Lower leg skin (tissue), 4 donors: ENCODE measurements at places on chromosomes 7 and 10. TPM values are rescaled to one million over a fixed set of nuclear protein-coding genes. Genes with fewer than 3 reads are reported as not detected.

GRCh38 chr7:21651697-21652096 is 108.9 kb downstream of the DNAH11 start:
- no peak for DNase-seq

DNA sequence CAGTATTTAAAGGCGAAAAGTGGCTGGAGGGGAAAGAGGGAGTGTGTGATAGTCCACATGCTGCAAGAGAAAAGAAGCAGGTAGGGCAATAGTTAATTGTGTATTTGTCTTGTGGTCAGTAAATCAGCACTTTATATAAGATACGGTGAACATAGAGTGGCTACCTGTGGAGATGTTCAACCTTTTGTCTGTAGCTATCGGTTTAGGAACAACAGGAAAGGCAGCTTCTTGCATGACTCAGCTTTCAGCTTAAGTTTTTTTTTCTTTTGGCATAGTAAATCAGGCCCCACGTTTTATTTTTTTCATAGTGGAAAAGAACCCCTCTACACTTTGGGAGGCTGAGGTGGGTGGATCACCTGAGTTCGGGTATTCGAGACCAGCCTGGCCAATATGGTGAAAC is 14.2 kb upstream of the MTPN start:
- DNase-seq = no peak

- DNase-seq = peak; percentile 95
These were observed 96.6 kb downstream of the FAM53B start for GRCh38 chr10:124647421-124648130.

GRCh38 chr7:138238734-138239659 is 162.7 kb downstream of the AKR1D1 start:
- no peak for DNase-seq

GRCh38 chr7:78620920-78621319 is 822.3 kb downstream of the PHTF2 start:
- no peak for DNase-seq

GRCh38 chr10:6045314-6045848 is 16.8 kb downstream of the IL2RA start:
- peak; percentile 21 for DNase-seq

DNA sequence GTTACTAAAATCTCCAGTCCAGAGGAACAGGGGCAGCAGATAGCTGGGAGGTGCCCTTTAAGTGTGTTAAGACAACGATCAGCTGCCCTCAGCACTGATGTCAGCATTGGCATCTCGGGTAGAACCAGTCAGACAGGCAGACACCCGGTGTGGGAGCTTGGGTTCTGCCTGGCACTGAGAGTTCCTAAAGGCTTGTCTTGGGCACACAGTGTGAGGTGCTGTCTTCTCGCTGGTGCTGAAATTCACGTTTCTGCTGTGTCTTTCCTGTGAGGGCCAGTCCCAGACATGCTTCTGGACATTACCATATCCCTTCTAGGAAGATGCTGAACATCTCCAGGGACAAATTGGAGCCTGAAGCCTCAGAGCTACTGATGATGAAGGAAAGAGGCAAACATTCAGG is 156.2 kb downstream of the DNAJB6 start:
- peak; percentile 70 for DNase-seq

DNA sequence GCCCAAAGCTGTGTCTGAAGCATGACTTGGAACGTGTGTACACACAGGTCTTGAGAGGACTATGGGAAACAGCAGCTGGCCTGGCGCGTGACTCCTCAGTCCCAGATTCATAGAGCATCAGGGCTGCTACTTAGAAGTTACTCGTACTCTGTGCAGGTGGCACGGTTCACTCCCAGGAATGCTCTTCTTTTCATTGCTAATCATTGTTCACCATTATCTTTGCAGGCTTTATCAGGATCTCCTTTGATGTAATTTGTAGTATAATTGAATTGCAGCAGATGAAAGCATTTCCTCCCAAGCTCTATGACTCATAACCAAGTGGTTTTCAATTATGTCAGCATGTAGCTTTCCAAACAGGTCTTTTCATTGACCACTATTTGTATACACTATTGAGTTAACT is 938.9 kb downstream of the NRG3 start:
- no peak for DNase-seq

GRCh38 chr10:73899423-73899822 is 11.5 kb upstream of the PLAU start:
- no peak for DNase-seq

Gene ADCYAP1R1
- not detected for total RNA-seq

Gene PON1
- 0.52 TPM for total RNA-seq

- DNase-seq = no peak
These were observed 10.5 kb upstream of the ZNF212 start for GRCh38 chr7:149228831-149229471.

Gene KLF14
- total RNA-seq = not detected

Gene LLCFC1
- not detected for total RNA-seq

DNA sequence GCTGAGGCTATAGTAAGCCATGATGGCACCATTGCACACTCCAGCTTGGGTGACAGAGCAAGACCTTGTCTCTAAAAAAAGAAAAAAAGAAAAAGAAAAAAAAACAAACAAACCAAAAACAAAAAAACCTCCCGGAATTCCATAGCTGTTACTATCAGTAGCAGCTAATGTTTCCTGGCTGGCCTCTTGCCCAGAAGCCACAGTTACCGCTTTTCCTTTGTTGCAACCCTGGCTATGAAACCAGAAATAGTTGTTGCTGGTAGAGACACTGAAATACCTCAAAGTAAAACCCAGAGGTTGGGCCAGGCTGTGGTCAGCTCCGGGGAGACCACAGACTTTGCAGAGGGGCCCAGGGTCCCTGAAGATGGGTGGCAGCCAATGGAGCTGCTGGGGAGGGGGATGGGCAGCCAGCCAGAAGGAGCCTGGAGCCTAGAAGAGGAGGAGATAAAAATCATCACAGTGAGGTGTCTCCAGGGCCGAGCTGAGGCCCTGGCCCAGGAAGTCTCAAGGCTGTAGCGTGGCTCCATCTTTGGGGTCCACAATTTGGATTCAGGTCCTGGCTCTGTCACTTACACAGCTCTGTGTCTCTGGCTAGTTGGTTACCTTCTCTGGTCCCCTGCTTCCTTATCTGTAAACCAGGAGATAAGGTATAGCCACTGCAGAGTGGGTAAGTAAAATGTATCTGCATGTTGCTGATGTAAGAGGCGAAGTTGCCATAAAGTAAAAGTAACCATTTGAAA is 3.4 kb upstream of the CHST12 start:
- peak; percentile 72 for DNase-seq

DNA sequence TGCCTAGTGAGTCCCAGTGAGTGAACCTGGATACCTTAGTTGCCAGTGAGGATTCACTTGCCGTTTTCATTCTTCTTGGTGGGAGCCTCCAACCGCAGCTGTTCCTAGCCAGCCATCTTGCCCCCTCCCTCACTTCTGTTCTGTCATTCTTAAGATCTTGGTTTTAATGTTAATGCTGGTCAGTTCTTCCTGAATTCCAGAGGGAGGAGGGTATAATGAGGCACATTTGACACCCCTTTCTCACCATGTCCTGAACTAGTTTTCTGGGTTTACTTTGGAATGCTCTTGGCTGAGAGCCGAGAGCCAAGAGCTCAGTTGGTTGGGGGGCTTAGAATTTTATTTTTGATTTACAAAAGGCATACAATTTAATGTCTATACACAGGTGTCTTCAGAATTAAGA is 78.5 kb upstream of the ADCY1 start:
- DNase-seq = no peak

GRCh38 chr10:21125471-21126228 is 228.5 kb upstream of the NEBL start:
- DNase-seq = no peak

Gene LRRC18
- not detected for total RNA-seq

GRCh38 chr7:50364645-50365044 is 60.1 kb downstream of the IKZF1 start:
- no peak for DNase-seq

DNA sequence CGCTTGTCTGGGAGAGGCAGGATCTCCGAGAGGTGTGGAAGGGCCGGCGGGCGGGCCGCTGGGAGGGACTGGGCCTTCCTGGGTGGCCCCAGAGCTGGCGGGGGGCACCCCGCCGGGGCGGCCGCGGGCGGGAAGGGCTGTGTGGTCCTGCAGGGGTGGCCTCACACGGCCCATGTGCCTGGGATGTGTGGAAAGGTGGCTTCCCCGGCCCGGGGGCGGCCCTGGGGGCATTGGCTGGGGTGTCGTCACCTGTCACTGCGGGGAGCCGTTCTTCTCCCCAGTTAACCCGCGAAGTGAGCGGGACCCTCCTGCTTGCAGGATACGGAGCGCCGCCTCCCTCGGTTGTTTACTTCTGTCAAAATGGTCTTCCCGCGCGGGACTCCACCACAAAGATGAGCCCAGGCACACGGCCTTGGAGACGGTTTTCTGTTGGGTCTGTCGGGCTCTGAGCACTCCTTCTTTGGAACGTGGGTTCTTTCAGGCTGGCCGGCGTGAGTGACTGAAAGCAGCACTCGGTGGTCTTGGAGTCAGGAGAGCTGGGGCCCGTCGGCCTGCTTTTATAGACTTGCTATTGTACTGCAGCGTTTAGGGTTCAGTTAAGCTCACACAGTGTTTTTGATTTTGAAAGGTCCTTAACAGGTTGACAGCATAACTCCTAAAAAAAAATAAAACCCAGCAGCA is 700 bp downstream of the SMC3 start:
- peak; percentile 32 for DNase-seq

DNA sequence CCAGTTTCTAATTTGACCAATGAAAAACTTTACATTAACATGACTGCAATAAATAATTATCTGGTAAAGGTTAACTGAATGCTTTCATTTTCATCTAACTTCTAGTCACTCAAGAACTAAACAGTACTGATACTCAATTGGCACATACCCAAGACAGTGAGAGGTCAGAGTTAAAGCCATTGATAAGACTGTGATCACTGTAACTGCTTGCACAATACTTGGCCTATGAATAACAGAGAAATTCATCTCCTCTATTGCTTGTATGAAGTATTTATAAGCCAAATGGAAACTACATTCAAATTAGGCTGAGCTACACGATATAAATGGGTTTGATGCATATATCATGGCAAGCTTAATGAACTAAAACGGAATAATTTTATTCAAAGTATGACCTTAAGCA is 43.0 kb downstream of the HERC4 start:
- no peak for DNase-seq

DNA sequence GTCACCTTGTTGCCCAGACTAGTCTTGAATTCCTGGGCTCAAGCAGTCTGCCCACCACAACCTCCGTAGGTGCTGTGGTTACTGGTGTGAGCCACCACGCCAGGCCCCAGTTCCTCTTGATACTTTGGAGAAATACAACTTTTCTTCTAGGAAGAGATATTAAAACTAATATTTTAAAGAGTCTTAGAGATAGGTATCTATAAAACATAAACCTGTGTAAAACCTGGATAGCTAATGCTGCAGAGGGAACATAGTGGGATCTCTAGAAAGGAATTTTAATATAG is 4.8 kb upstream of the GDI2 start:
- DNase-seq = no peak

DNA sequence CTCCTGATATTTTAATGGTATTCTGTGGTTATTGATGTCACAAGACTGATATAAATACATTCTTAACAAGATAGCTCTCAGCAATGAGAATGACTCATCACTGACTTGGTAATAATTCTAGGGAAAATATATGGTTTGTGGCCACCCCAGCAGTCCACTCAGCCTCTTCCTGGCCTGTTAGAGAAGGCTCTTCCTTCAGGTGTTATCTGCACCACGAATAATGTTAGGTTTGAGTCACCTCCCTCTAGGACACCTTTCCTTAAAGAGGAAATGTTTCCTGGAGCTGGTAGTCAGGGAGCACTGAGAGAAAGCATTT is 163.3 kb downstream of the SVIL start:
- DNase-seq = peak; percentile 9

Gene CPN1
- total RNA-seq = not detected

Gene TECPR1
- 8.1 TPM for total RNA-seq

Gene TLX1
- total RNA-seq = 0.25 TPM

DNA sequence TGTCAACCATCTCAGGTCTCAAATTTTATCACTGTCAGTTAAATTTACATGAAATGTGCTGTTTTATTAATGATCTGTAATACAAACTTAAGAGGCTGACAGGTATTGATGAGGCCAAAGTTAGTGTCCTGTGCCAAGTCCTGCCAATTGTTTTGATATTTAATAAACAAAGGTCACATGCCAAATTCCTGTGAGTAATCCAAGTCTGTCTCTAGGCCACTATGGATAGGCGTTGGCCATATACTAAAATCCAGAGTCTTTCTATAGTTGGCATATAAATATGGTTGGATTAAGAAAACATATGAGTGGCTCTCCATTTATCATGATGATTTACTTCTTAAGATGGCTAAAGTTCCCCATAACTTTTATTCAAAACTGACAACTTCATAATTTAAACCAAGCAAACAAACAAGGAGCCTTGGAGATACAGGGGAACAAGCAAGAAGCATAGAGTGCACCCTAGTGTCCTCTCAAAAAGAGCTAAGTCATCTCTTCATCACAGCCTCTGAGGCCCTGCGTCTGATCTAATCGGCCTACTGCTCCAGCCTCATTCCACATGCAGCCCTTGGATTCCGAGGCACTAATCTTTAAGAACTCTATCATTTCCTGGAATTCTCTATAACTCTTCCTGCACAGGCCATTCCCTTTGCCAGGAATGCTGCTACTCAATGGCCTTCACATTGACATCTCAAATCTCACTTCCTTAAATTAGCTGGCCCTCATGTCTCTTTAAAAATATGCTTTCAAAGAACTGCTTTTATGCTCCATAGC is 32.7 kb upstream of the NRCAM start:
- no peak for DNase-seq

DNA sequence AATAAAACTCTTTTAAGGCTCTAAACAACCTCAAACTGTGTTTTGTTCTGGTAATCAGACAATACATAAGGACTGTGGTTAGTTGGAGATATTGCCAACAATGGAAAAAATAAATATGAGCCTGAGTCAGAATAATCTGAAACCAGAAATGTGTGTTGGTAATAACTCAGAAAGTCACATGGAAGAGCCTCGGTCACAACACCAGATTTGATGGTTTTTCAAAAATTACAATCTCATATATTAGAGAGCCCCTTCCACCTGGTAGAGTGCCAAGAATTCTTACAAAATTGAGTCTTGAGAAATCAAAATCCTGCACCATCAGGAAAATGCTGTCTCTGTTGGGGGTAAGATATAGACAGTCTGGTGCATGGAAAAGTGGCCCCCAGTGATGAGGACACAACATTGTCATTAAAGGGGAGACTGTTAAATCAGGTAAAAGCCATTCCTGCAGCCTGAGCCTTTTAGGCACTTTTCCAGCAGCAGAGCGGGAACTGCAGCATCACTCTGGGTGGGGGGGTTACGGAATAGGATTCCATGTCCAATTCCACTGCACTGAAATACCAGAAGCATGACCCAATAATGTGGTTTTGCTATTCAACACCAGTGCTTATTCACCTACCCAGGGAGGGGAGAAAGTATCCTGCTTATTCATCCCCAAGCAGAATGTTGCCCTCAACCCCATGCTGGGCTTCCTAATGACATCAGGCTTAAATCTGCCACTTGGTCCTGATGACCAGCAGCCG is 9.5 kb upstream of the ADAM12 start:
- DNase-seq = no peak

- DNase-seq = peak; percentile 98
These were observed 724 bp downstream of the BBIP1 start for GRCh38 chr10:110918269-110918642.

- no peak for DNase-seq
These were observed 46.9 kb downstream of the SLIT1 start for GRCh38 chr10:97138846-97139245.
